ENCODE measurements at places on chromosomes 5 and 9. TPM values are rescaled to one million over a fixed set of nuclear protein-coding genes. Genes with fewer than 3 reads are reported as not detected.

The ADRB2 gene
- 1.5 TPM for polyA plus RNA-seq

- no peak for DNase-seq
Observed at GRCh38 chr9:87886933-87887505, 4.3 kb downstream of the SPATA31E1 start.

DNA sequence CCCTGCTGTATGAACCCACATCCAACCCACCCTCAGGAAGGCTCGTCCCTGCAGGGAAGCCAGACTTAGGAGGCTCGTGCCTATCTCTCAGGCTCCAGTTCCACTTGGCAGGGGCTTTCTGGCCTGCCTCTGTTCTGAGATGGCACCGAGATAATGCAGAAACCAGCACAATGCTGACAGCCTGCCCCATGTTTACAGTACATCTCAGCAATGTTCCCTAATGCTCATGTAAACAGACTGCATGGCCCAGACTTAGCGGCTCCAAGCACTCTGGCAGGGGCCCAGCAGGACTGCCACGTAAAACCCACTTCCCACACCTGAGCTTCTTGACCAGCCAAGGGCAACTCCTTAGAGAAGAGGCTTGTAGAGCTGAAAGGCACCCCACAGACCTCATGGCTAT is 499.5 kb upstream of the BRINP1 start:
- no peak for DNase-seq

The FGF10 gene
- polyA plus RNA-seq, result 4.9 TPM

DNA sequence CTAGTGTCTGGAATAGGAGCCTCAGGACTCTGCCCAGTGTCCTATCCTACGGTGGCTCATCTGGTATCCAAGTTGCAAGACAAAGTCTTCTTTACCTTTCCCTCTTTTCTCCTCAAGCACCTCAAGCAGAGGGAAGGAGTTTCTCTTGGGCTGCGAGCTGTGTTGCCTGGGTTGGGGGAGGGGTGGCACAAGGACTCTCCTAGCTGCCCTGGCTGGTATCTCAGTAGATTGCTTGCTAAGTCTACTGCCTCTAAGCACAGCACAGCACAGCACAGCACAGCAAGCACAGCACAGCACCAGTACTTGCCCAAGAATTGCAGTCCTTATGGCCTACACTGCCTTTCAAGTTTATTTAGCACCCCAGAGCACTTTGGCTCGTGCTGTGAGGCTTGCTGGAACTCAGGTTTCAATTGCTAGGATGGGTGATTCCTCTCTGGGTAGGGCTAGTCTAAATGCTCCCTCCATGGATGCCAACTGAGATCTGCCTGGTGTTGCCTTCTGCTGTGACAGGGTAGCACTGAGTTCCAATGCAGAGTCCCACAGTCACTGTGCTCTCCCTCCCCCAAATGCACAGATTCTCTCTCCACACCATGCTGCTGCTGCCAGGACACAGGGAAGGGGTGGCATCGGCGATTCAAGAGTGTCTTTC is 213.1 kb upstream of the POU5F2 start:
- DNase-seq, result no peak

DNA sequence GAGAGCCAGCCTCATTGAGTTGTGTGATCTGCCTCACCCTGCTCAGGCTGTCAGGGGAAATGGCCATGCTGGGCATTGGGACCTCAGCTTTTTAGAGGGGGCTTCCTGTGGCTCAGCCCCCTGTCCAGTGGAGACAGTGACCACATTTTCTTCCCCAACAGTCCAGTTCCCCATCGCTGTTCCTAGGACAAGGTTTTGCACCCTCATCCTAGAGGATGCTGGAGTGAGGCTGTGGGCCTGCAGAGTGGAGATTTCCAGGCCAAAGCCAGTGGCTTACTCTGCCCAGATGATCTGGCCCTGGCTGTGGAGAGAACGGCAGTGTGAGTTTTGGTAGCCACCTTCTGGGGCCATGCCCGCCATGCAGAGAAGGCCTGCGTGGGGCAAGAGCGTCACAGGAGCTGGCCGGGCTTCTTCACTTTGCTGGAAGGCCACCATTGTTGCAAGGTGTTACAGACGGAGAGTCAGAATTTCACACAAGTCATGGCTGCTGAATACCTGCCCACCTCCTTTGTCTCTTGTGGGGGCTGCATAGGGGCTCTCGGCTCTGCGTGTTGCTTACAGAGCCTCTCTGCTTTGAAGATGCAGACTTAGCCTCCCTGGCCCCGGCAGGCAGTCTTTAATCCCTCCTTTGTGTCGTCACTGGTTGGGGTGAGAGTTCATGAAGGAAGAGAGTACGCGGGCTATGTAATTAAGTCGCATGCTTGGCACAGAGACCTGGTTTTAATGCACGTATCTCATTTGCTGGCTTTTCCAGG is 35.2 kb upstream of the PITX1 start:
- no peak for DNase-seq

GRCh38 chr9:104009826-104010225 is 84.3 kb upstream of the SMC2 start:
- no peak for DNase-seq

DNA sequence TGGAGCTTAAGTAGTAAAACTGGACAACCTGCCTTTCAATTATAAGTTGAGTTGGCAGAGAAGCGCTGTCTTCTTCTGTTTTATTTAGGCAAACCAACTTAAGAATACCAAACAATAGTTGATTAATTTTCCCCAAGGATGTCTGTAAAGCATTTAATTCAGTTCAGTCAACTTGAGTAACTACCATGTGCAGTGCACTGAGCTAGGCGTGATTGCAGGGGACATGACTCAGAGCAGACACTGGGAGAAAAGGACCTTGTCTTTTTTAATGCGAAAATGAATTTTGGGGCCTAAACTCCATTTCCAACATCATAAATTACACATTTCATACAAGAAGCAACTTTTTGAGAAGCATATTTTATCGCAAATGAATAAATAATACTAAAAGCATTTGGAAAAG is 66.3 kb downstream of the FBXL7 start:
- no peak for DNase-seq

The RIGI gene
- 6.9 TPM for polyA plus RNA-seq

The POU4F3 gene
- polyA plus RNA-seq, result 0.10 TPM

The WDR38 gene
- polyA plus RNA-seq, result 0.15 TPM

GRCh38 chr5:13945271-13945670 is 783 bp upstream of the DNAH5 start:
- no peak for DNase-seq

- no peak for DNase-seq
Observed at GRCh38 chr5:84239494-84239893, 145.2 kb downstream of the EDIL3 start.

All from hindlimb muscle (tissue), 1 donor.